ENCODE measurements at places on chromosomes 1 and 21. TPM values are rescaled to one million over a fixed set of nuclear protein-coding genes. Genes with fewer than 3 reads are reported as not detected.

The TRIM67 gene
- not detected for total RNA-seq

The C1orf198 gene
- total RNA-seq, result 75.6 TPM

The RGS16 gene
- total RNA-seq, result 2.3 TPM

The ARHGEF16 gene
- total RNA-seq, result not detected
